ENCODE measurements at places on chromosomes 13 and 19.

- DNase-seq: no peak
Observed at GRCh38 chr19:16017138-16017490, 59.2 kb upstream of the TPM4 start.

GRCh38 chr13:33146843-33147611 lies 130.8 kb downstream of the KL start:
- DNase-seq: no peak

GRCh38 chr19:38389101-38389925 lies 816 bp downstream of the SPRED3 start:
- DNase-seq: no peak

DNA sequence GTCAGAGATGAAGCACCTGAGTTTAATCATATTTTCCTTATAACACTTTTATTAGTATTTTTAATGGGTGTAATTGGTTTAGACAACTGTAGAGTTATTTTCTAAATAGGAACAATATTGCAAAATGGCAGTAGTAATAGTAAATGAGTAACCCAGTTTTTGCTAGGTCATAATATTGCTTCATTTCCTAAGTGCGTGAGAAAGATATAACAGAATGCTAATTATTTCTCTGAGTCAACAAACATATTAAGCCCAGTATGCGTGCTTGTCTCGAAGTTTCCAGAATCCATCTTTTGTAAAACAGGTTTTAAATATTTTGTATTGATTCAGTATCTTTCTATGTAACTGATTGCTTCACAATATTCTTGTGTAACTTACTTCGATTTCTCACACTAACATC lies 315.3 kb downstream of the MYO16 start:
- DNase-seq: no peak

DNA sequence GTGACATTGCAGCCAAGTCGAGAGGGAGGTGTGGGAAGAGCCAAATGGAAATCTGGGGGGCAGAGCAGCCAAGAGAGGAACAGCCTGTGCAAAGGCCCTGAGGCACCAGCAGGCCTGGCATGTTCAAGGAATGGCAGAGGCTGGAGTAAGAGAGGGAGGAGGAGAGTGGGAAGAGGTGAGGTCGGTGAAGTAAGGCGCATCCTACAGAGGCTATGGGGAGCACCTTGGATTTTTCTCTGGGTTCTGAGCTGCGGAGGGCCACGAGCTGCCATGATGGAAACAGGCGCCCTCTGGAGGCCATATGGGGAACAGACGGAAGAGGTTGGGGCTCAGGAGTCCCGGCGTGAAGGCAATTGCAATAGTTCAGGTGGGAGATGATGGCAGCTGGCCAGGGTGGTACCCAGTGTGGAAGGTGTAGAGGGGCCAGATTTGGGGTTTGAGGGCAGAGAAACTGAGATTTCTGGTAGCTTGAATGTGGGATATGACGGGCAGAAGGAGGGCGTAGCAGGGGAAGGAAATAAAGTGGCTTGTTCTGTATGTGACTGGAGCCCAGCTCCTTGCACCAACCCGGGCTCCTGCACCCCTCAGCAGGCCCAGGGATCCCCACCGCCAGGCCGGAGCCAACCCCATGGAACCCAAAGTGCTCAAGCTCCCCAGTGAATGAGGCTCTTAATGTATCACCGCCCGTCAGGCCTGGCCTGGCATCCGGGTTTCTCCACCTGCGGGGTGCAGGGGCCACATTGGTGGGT lies 20.5 kb upstream of the STRN4 start:
- no peak for DNase-seq

GRCh38 chr19:49189259-49189658 lies 31.7 kb downstream of the TRPM4 start:
- no peak for DNase-seq

GRCh38 chr19:54209811-54210494 lies 9.3 kb downstream of the RPS9 start:
- DNase-seq: no peak

GRCh38 chr13:83691966-83692365 lies 190.3 kb downstream of the SLITRK1 start:
- DNase-seq: no peak

- no peak for DNase-seq
Observed at GRCh38 chr13:45196622-45197021, 4.2 kb downstream of the KCTD4 start.

DNA sequence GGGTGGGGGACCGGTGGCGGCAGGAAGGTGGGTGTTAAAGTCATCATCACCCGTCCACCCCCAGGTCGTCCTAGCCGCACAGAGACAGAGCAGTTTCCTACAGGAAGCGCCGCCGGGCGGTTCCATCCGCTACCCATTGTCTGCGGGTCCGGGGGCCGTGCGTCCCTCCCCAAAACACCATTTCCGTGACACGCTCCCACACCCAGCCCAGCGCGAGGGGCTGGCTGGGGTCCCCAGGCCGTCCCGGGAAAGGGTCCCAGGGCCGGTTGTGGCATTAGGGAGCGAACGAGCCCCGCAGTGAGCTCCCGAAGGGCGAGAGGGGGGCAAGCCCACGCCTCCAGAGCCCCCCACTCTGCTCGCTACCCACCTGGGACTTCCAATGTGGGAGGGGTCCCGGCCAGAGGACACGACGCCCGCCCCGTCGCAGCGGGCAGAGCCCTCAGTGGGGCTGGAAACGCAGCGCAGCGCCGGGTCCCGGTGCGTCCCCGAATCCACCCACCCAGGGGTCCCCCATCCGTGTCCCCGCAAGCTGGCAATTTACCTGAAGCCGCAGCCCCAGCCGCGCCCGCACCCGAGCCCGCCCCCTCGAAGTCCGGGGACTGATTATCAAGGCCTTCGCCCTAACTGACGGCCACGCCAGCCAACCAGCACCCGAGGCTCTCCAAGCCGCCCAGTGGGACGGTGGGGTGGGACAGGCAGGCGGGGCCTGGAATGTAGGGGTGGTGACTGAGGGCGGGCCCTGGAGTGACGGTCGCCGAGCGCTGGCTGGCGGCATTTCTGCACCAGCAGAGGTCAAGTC lies at the start of gene KANK3:
Gene KANK3 (minus strand): TSS at position 579 of the 799 bp plus-strand sequence. CDS start 5,434 bp downstream, outside the sequence.
- DNase-seq: peak; percentile 81

DNA sequence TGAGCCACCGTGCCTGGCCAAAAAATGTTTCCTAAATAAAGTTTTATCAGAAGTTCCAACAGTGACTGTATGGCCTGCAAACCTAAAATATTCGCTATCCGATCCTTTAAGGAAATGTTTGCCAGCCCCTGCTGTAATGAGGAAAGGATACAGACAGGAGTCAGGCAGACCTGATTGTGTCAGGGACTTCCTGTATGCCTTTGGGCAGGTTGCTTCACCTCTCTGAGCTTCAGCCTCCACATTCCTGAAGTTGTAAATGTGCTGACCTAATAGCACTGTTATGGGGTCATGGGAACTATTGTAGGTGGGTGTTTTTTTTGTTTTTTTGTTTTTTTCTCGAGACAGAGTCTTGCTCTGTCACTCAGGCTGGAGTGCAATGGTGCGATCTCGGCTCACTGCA lies 6.2 kb downstream of the ABHD8 start:
- no peak for DNase-seq

DNA sequence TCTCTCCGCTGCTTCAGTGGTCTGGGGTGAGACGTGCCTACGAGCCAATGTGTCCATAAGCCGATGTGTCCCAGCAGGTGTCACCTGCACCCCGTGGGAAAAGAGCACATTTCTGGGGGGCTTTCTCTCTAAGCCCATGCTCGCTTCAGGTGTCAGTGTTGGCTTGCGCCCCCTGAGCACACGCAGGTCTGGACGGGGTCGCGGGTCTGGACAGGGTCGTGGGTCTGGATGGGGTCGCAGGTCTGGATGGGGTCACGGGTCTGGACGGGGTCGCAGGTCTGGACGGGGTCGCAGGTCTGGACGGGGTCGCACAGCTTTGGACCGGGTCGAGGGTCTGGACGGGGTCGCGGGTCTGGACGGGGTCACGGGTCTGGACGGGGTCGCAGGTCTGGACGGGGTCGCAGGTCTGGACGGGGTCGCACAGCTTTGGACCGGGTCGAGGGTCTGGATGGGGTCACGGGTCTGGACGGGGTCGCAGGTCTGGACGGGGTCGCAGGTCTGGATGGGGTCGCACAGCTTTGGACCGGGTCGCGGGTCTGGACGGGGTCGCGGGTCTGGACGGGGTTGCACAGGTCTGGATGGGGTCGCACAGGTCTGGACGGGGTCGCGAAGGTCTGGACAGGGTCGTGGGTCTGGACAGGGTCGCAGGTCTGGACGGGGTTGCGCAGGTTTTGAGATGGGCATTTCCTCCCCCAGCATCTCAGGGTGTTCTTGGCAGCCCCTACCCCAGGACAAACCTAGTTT lies 24.5 kb upstream of the TFDP1 start:
- no peak for DNase-seq

- DNase-seq: no peak
Observed at GRCh38 chr19:48403606-48404005, 10.1 kb downstream of the GRIN2D start.

GRCh38 chr13:89845874-89846273 lies 1501.6 kb upstream of the MIR17HG start:
- no peak for DNase-seq

DNA sequence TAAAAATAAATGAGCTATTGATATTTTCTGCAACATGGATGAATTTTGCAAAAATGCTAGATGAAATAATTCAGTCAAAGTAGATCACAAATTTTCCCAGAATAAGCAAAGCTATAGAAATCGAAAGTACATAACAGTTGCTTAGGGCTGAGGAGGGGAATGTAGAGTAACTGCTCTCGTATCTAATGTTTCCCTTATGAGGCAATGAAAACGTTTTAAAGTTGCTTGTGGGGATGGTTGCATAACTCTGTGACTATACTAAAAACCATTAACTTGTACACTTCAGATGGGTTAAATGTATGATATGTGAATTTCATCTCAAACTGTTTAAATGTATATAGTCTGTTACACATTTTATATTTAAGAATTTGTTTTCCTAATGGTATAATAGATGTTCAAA lies 231.7 kb downstream of the GGACT start:
- no peak for DNase-seq

DNA sequence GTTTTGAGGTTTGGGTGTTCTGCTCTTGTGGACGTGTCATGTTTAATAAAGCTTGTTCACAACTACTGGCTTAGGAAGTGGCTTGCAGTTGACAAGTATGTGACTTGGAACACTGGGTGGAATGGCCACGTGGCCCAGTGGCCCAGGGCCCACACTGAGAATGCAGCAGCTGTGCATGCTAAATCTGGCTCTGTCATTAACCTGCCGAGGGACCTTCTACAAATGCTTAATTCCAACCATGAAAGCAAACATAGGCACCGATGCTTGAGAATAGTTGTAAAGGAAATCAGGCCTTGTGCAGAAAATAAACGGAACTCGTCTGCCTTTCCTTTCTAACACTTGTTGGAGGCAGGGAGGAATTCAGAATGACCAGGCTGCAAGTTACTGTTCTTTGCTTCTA lies 11.6 kb upstream of the CLDN10 start:
- no peak for DNase-seq

- DNase-seq: no peak
Observed at GRCh38 chr13:21176982-21177284, 475 bp downstream of the MRPL57 start.

DNA sequence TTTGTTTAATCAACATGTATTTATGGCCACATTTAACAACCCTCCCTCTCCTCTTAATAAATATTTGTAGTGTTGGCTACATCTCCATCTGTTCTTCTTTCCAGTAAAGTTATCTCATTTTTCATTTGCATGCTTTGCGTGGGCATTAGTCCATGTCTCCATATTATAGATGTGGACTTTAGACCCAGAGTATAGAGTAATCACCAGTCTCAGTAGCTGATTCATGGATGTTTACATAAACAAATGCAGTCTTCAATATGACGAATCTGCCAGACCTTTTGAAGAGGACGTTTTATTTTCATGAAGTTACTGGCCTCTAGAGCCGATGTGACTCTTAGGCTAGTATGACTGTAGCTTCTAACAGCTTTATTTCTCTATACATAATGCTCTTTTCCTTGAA lies 1546.2 kb downstream of the OLFM4 start:
- no peak for DNase-seq

DNA sequence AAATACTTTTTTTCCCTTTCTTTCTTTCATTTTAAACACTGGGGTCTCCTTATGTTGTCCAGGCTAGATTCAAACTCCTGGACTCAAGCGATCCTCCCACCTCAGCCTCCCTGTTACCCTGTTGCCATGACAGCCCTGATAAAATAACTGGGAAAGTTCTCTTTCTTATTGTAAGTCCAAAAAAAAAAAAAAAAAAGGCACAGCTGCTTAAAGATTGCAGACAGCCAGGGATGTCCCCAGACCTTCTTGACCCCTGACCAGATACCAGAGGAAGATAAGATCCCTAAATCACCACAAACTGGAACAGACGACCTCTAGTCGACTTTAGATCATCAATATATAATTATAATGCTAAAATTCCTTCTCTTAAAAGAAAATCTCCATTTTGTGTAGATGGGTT lies 1.1 kb upstream of the MVB12A start:
- no peak for DNase-seq

DNA sequence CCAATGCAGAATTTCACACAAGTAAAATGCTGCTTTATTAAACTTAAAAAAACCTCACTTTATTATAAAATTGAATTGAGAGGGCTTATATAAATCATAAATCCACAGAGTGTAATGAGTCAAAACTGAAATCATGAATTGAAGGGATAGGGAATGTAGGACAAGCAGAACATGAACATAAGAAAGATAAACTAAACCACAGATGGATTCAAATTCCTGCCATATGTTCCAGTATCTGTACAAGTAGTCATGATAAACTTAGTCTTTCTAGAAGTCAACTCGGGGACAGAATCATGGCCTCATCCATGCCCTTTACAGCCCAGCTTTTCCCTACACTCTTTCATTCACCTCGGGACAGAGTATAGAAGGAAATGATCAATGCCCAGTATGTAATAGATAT lies 16.6 kb downstream of the LMO7 start:
- DNase-seq: no peak

DNA sequence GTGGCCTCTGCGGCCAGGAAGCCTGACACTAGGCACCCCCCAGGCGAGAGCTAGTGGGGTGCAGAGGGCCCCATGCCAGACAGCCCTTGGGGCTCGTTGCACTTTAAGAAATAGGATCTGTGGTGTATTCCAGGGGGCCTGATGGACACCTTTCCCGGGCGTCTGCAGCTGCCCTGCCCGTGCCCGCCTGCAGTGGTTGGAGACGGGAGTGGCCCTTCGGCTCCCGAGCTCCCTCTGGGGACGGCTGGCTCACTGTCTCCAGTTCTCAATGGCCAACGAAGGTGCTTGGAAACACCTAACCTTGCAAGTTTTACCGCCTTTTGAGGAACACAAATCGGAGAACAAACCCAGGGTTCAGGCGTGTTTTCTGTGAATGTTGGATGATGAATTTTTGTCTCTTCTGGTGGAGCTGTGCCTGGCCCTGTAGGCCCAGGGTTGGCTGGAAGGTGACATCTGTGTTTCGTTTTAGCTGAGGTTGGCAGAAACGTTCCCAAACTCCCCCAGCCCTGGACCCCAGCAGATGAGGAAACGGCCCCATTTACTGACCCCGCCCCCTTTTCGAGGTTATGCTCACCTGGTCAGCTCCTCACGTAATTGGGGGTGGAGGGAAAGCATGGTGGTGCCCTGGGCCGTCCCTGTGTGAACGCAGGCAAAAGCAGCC lies 17.4 kb upstream of the NPAS1 start:
- DNase-seq: no peak

GRCh38 chr19:47419789-47420188 lies 462 bp upstream of the MEIS3 start:
- DNase-seq: no peak

Measured in stimulated activated CD8-positive, alpha-beta memory T cell treated with anti-CD3 and anti-CD28 coated beads, Interleukin-7, amount 100 ng/mL, for 1 hour (primary cell).